ENCODE measurements at places on chromosomes 4 and X. TPM values are rescaled to one million over a fixed set of nuclear protein-coding genes. Genes with fewer than 3 reads are reported as not detected.
A peak's percentile ranks its signal among the peaks of the same experiment; 100 is the strongest.

DNA sequence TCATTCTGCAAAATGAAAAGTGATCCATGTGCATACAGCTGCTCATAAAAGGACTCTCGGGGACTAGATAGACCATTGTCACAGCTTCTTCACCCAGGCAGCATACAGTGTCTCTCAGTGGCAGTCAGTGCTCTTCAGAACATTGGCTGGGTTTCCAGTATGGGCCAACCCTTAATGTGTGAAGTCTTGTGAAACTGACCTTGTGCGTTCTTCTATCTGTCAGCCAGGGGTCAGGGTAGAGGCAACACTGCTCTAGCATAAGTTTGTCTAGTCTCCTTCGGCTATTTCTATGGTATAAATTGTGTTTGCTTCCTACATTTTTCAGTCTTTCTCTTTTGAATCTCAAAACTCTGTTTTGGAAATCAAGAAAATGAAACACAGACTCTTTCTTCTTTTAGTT lies 37.0 kb upstream of the SMIM31 start:
- DNase-seq: no peak

GRCh38 chr4:83012200-83012686 lies 1.6 kb upstream of the LIN54 start:
- peak; percentile 24 for DNase-seq

The VCX gene
- polyA plus RNA-seq: not detected

DNA sequence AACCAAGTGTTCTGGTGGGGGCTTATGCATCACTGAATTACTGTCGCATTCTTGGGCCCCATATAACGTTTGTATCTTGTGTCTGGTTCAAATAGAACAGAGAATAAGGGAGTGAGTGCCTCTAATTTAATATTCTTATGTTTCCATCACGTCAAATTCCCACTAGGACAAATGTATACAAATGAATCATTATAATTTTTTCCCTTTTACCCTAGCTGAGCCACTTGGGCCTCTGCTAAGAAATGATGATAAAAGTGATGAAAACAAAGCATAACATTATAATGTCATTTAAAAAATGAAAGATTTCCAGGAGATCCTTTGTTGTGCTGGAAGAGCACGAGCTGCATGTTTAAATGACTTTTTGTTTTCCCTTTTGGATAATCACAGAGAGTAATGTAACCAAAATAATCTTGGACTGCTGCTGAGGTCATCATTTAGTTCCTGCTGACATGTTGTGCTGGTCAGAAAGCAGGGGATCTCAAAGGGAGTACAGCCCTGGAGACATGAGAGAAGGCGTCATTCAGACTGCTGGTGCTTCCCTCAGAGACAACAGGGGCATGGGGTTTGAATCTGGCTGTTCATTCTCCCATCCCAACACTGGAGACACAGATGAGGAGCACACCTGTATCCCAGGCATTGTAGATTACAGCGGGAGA lies 105.1 kb upstream of the SCOC start:
- no peak for DNase-seq

The ARSD gene
- polyA plus RNA-seq: 15.5 TPM

GRCh38 chrX:22278375-22278774 lies 5.7 kb downstream of the CBLL2 start:
- no peak for DNase-seq

DNA sequence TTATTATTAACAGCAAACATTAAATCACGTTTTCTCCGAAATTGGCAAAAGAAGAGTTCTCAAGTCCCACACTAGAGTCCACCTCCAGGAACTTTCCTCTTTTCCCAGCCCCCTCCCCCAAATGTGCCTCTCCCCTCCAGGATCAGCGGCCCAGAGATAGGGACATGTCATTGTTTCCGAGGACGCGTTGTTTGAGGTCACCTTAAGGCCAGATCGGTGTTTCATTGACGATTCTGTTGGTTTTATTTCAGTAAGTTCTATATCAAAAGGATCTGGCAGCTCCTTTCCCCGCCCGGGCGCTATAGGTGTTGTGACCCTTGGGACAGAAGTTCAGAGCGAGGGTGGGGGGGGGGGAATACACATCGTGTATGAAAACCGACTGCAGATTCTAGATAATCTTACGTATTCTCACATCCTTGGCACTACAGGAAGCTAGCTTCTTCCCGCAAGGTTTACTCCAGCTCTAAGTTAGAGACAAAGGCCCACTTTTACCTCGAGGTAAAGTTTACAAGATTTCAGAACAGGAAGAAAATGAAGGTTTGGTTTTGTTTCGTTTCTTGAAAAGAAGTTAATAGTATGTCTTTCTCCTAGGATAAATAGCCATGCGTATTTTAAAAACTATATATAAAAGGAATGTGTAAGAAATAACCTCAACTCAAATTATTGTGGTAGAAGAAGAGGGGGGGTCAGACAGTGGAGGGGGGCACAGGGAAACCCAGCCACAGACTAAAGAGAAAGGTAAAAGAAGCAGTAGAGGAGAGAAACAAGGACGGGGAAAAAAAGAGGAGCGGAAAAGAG lies 739 bp upstream of the MSX1 start:
- DNase-seq: no peak

DNA sequence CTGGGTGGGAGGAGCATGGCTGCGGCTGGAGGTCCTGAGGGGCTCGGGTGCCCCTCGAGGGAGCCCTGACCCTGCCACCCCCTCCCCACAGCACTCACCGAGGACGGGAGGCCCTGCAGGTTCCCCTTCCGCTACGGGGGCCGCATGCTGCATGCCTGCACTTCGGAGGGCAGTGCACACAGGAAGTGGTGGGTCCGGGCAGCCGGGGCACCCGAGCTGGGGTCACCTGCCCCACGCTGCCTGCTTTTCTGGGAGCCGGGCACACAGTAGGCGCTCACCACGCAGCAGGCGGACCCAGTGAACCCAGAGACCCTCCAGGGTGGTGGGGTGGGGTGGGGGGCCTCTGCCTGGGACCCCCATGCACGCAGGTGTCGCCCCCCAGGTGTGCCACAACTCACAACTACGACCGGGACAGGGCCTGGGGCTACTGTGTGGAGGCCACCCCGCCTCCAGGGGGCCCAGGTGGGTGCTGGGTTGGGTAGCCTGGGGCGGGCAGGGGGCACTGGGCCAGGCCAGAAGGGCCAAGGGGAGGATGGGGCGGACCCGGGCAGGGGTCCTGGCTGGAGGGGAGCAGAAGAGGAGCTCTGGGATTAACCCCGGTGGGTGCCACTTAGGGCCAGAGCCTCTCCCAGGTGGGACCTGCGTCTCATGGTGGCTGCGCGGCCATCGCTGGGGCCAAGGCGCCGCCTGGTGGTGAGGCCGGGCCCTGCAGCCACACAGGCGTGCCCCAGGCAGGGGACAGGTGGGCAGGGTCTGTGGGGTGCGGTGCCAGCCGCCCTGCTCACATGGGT lies 1.4 kb downstream of the HGFAC start:
- no peak for DNase-seq

The ZFP92 gene
- polyA plus RNA-seq: 0.82 TPM

- DNase-seq: no peak
These were observed 411.9 kb upstream of the EMCN start for GRCh38 chr4:100929758-100930157.

DNA sequence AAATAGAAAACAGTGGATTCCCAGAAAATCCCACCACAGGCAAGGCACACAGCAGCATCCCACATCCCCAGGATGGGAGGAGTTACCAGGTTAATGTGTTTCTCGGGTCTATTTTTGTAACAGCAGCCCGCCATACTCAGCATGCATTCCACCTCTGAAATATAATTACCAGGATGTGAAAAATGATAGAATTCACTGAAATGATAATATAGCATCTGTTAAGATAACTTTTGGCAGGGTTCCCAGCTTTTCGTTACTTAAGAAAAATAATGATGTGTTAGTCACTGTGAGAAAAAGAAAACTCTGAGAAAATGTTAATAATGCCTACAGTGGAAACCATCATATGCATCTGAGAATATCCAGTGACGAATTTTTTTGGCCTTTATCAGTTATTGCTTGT lies 87.1 kb downstream of the VCX2 start:
- peak; percentile 26 for DNase-seq

DNA sequence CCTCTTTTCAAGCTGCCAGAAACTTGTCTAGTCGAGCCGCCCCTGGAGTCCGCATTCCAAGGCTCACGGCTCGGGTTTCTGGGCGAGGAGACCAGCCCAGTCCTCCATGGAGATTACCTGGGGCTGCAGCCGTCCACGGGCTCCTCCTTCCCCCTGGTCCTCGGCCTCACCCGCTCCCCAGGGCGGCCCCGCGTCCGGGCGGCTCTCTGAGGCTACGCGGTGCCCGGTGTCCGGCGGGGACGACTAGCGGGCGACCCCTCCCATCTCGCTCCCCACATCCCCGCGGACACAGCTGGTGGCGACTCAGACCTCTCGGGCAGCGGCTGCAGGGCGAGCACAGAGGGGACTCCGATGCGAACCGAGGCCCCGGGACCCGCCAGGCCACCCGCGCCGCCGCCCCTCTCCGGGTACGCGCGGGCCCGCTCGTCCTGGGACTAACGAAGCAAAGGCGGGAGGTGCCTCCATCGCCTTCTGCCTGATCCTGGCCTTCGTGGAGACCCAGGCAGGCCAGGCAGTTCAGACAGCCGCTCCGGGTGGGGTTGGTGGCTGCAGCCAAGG lies 159.4 kb downstream of the TRAM1L1 start:
- DNase-seq: no peak

DNA sequence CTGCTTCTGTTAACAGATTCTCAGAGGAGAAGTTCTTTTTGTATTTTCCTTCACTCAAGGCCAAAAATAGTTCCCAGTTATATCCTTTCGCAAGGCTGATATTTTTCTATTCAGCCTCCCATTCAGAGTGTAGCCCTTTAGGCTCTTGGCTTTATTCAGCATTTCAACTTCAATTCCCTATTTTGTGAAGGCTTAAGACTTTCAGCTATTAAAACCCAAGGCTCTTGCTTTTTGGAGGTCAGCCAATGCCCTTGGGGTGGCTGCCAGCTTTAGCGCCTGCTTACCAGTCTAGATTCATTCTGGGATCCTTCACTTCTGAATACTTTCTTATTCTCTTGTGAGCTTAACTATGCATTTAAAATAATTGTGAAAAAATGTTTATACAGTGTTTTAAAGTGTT lies 57.3 kb upstream of the ADGRA3 start:
- DNase-seq: peak; percentile 32

DNA sequence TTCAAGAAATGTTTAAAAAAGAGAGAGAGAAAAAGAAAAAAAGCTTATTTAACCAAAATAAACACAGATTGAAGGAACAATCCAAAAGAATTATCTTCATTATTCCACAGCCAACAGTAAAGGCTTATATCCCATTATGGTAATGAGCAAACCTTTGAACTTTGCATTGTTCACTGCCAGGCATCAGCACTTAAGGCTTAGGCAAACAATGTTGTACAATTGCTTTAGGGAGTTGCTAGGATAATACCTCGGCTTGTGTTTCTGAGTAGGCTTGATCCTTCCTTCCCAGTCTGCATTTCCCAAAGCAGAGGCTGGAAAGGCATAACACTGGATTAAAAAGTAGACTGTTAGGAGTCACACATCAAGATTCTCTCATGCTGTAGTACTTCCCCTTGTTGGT lies 352.7 kb upstream of the IGFBP7 start:
- DNase-seq: no peak

The PASD1 gene
- polyA plus RNA-seq: not detected

- no peak for DNase-seq
These were observed 22.8 kb upstream of the ARHGAP24 start for GRCh38 chr4:85452058-85452731.

DNA sequence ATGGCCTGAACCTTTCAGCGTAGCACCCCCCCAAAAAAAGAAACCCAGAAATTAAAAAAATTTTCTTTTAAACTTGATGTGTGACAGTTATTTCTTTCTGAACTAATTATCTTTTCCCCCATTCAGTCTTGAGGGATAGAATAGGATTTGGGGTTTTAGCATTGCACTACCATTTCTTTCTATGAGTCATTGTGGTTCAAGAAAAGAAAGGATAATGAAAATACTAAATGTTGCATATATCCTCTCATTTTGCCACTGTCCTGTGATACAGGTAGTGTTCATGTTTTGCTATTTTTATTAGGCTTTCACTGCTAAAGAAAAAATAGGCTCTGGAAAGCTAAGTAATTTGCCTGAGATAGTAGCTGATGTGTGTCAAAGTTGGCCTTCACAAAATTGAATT lies 39.4 kb upstream of the DCK start:
- no peak for DNase-seq

The TLL1 gene
- polyA plus RNA-seq: 1.3 TPM

The ADH1A gene
- 1.1 TPM for polyA plus RNA-seq

DNA sequence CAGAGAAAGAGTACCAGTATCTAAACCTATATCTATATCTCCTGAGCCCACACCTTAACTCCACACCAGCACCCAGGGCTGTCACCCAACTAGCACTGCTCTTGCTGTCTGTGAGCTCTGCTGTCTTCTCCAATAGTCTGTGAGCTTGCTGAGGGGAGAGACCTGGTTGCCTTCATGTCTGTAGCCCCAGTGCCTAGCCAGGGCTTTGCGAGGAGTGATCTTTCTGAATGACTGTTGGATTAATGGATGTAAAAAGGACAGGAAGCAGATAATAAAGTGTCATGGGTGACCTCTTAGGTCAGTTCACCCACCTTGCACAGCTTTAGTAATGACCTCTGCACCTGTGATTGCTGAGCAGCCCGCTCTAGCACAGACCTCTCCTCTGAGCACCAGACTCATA lies 30.5 kb downstream of the CNGA2 start:
- no peak for DNase-seq

DNA sequence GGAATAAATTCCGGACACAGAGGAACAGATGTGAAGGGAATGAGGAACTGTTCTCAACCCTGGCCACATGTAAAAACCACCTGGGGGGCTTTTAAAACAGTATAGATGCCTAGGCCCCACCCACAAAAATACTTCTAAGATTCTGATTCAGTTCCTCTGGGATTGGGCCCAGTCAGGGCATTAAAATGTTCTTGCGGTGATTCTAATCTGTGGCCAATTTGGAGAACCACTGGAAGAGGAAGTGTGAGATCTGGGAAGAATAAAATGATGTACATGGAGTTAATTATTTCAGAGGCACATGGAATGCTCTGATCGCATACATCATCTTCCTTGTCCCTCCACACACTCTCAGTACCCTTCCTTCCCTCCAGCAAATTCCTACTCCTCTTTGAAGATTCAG lies 192.2 kb downstream of the APBB2 start:
- DNase-seq: no peak

DNA sequence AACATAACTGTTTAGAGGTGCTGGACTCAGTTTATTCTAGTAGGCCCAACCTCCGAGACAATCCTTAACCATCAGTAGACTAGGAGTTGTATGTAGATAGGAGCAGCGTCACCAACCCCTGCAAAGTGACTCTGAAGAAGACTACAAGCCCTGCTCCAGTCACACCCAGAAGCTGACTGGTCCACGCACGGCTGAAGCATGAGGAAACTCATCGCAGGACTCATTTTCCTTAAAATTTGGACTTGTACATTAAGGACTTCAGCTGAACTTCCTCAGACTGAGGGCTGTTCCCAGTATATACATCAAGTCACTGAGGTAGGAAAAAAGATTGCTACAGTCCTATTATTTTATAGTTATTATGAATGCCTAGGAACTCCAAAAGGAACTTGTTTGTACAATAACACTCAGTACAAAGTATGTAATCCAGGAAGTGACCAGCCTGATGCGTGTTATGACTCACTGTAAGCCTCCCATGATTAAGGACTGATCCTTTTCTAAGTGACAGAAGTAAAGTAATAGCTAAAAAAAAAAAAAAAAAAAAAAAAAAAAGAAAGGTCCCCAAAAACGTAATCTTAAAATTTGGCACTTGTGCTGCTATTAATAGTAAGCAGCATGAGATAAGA lies 41.6 kb upstream of the UGT2B7 start:
- DNase-seq: no peak

- DNase-seq: no peak
These were observed 75.2 kb downstream of the PSAPL1 start for GRCh38 chr4:7359400-7360062.
